ENCODE measurements at places on chromosomes 11 and 22. TPM values are rescaled to one million over a fixed set of nuclear protein-coding genes. Genes with fewer than 3 reads are reported as not detected.

GRCh38 chr11:44831605-44832394 lies 105.0 kb downstream of the TSPAN18 start:
- H3K27me3 ChIP-seq = no peaks in the 10 kb centered on the region
- H3K36me3 ChIP-seq = no peaks in the 10 kb centered on the region
- H3K27ac ChIP-seq = no peak overlapping the region
- no peak for DNase-seq
- H3K4me3 ChIP-seq = no peak overlapping the region

GRCh38 chr22:19525666-19526065 lies 1.5 kb upstream of the CLDN5 start:
- H3K36me3 ChIP-seq = no peaks in the 10 kb centered on the region
- H3K4me1 ChIP-seq = peaks cover 18% of the 10 kb centered on the region
- H3K27ac ChIP-seq = no peak overlapping the region
- peaks cover 15% of the 10 kb centered on the region for H3K27me3 ChIP-seq

DNA sequence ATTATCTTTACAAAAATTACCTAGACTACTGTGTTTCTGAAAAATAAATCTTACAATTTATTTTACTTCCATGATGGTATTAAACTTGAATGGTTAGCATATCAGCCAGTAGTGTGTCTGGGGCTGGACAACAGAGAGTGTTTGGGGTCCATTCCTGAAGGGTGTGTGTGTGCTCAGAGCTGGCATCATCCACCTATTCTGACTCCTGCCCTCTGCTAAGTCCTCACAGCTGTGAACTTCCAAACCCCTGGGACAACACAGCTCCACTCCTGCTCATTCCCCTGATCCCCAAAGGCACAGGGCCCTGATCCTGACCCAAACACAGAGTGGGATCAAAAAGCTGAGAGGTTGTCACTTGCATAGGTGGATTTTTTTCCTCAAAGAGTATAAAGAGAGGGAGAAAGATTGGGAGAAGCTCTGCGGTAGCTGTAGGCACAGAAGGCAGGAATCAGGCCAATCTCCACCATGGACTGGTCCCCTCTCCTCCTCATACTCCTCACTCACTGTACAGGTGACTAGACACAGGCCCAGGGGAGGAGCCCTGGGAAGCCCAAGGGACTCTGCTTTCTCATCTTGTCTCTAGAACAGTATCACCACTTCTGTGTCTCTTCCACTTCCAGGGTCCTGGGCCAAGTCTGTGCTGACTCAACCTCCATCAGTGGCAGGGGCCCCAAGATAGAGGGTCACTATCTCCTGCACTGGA lies 55.7 kb upstream of the TOP3B start:
- H3K4me1 ChIP-seq = no peaks in the 10 kb centered on the region
- H3K4me3 ChIP-seq = no peak overlapping the region
- H3K36me3 ChIP-seq = no peaks in the 10 kb centered on the region
- no peak overlapping the region for H3K27ac ChIP-seq
- peaks cover 2% of the 10 kb centered on the region for H3K27me3 ChIP-seq
- DNase-seq = no peak

DNA sequence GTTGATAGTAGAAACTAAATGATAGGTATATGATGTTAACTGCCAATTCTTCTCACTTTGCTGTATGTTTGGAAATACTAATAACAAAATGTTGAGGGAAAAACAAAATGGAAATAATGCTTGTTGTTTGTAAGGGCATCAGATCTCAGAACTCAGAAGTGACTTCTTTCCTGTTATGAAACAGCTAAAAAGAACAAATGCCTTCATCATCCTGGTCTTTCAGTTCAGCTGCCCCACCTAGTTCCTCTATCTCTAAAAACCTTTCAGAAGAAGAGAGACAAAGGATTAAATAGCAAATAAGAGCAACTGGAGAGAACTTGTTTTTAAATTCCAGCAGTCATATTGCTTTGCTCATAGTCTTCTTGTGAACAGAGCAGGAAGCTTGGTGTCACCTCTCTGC lies 345.3 kb upstream of the NCAM1 start:
- DNase-seq = no peak
- no peak overlapping the region for H3K4me3 ChIP-seq
- H3K27me3 ChIP-seq = no peaks in the 10 kb centered on the region

DNA sequence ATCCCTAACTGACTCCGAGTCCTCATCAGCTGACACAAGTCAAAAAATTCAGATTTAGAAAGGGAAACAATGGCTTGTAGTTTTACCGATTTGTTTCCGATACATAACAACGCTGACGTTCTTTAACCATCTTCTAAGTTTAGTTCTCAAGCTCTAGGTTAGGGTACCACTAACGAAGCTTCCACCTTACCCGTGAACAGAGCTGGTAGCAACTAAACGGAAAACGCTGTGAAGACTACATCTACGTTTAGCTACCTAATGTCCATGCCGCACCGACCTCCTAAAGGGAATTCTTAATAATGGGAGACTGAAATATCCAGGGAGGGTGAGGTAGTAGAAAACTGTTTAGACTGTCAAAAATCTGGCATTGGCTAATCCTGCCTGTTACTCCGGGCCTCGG lies 1.0 kb downstream of the NUP98 start:
- H3K27me3 ChIP-seq = no peaks in the 10 kb centered on the region
- DNase-seq = no peak
- H3K27ac ChIP-seq = peak overlapping the region; percentile 97
- H3K36me3 ChIP-seq = peaks cover 29% of the 10 kb centered on the region
- peak overlapping the region; percentile 85 for H3K4me3 ChIP-seq
- H3K4me1 ChIP-seq = peaks cover 44% of the 10 kb centered on the region

GRCh38 chr11:85976525-85976924 lies 92.4 kb downstream of the PICALM start:
- H3K36me3 ChIP-seq = peaks cover 26% of the 10 kb centered on the region
- H3K4me3 ChIP-seq = no peak overlapping the region
- no peaks in the 10 kb centered on the region for H3K27me3 ChIP-seq

GRCh38 chr22:18935889-18936529 lies at the start of gene PRODH:
Gene PRODH (minus strand): TSS chr22:18936293. CDS start chr22:18936287, 6 bp downstream.
- H3K4me1 ChIP-seq = no peaks in the 10 kb centered on the region
- no peak within 1 kb of the TSS for H3K4me3 ChIP-seq
- H3K27ac ChIP-seq = no peak within 1 kb of the TSS
- H3K27me3 ChIP-seq = no peaks in the 10 kb centered on the region

DNA sequence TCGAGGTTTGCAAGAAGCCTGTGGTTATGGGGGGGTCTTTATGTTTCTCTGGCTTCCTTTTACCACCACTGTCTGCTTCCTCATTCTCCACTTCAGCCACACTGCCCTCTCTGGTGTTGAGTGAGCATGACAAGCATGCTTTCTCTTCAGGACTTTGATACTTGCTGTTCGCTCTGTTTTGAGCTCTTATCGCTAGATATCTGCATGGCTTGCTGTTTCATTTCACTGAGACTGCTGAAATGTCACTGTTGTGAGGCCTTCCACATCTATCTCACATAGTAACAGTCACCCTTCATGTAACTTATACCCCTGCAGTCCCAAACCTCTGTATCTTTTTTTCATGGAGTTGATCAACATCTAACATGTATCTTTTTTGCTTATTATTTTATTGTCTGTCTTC lies 59.8 kb downstream of the TMEM135 start:
- no peak overlapping the region for H3K4me3 ChIP-seq
- no peak overlapping the region for H3K27ac ChIP-seq
- no peaks in the 10 kb centered on the region for H3K4me1 ChIP-seq

GRCh38 chr22:38755155-38755910 lies 465 bp downstream of the SUN2 start:
- DNase-seq = peak; percentile 97
- no peaks in the 10 kb centered on the region for H3K27me3 ChIP-seq
- peak overlapping the region; percentile 64 for H3K4me3 ChIP-seq
- H3K4me1 ChIP-seq = peaks cover 60% of the 10 kb centered on the region
- peaks cover 26% of the 10 kb centered on the region for H3K36me3 ChIP-seq

- no peak overlapping the region for H3K4me3 ChIP-seq
- DNase-seq = no peak
- no peak overlapping the region for H3K27ac ChIP-seq
- H3K4me1 ChIP-seq = peaks cover 11% of the 10 kb centered on the region
- H3K27me3 ChIP-seq = no peaks in the 10 kb centered on the region
- no peaks in the 10 kb centered on the region for H3K36me3 ChIP-seq
Observed at GRCh38 chr11:116804001-116804400, 12.3 kb upstream of the APOA5 start.

DNA sequence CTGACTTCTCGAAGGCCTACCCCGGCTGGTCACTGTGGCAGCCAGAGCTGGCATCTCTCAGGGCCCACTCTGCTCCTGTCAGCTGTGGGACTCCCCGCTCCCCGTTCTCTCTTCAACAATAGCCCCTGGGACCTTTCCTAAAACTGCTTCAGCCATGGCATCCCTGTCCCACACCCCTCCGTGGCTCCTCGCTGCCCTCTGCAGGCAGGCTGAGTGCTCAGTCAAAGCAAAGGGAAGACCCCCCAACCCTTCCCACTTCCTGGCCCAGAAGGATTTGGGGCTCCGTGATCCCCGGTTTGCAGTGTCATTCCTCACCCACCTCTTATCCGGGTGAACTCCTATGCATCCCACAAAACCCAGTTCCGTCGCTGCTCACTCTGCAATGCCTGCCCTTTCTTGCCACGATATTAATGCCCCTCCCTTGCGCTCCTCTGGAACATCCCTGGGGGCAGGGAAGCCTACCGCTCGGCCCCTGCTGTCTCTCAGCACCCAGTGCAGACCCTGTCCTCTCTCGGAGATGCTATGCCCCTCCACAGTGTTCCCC lies 1.6 kb upstream of the TH start:
- H3K4me3 ChIP-seq = no peak overlapping the region
- H3K4me1 ChIP-seq = no peaks in the 10 kb centered on the region
- DNase-seq = no peak

DNA sequence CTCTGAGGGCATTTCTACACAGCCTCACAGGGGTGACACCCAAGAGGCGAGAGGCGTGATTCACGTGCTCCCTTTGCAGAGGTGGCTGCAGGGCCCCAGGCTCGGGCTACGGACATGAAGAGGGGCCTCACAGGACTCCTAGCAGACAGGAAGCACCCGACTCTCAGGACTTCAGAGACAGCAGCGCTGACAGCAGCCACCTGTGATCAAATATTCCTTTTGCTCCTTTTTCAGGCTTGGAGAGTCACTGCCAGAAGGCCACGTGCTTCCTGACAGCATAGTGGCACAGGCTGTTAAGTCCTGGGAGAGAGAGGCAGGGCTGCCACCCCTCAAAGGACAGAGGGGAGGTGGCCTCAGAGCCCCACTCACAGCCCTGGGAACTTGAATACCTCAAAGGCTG lies 348.9 kb downstream of the CADM1 start:
- DNase-seq = no peak
- no peaks in the 10 kb centered on the region for H3K27me3 ChIP-seq
- no peaks in the 10 kb centered on the region for H3K36me3 ChIP-seq
- no peak overlapping the region for H3K4me3 ChIP-seq

- H3K4me3 ChIP-seq = no peak overlapping the region
- peak overlapping the region; percentile 68 for H3K27ac ChIP-seq
- peaks cover 7% of the 10 kb centered on the region for H3K36me3 ChIP-seq
- no peaks in the 10 kb centered on the region for H3K27me3 ChIP-seq
- DNase-seq = no peak
Observed at GRCh38 chr22:24145446-24146193, 35.7 kb upstream of the SUSD2 start.

DNA sequence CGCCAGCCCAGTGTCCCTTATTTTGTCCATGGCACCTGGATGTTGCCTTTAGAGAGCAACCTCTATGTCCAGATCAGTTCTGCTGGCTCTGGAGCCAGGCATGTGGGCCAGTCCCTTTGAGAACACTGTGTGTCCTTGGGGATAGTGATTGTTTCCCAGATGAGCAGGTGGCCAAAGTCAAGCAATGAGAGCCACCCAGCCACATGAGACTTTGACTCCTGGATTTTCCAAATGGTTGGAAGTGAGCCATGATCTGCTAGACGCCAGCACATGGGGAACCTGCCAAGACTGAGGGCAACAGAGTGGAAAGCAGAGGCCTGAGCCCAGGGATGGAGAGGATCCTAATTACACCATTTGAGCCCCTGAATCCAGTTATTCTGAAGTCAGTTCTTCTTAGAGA lies 479.8 kb downstream of the OPCML start:
- H3K4me3 ChIP-seq = no peak overlapping the region
- H3K4me1 ChIP-seq = no peaks in the 10 kb centered on the region
- DNase-seq = no peak
- H3K36me3 ChIP-seq = no peaks in the 10 kb centered on the region
- H3K27ac ChIP-seq = no peak overlapping the region

RTN4R gene
- not detected for total RNA-seq

ABCC8 gene
- 3.9 TPM for total RNA-seq

TSSK2 gene
- not detected for total RNA-seq

ABCG4 gene
- not detected for total RNA-seq

PSMD13 gene
- 50.0 TPM for total RNA-seq

RIMBP3C gene
- total RNA-seq = not detected

KRTAP5-2 gene
- total RNA-seq = not detected

KRTAP5-4 gene
- not detected for total RNA-seq

KLHL35 gene
- 0.89 TPM for total RNA-seq

Data from stomach (tissue), 19 donors.